ENCODE measurements at places on chromosomes 2 and 18.

- no peak for DNase-seq
Measured at GRCh38 chr2:196984903-196985302, 58.4 kb upstream of the PGAP1 start.

- DNase-seq = no peak
Measured at GRCh38 chr2:200585730-200586643, at the start of gene AOX1. Gene AOX1, plus strand, starts transcription at chr2:200586014. Its CDS starts 95 bp downstream, at chr2:200586109.

GRCh38 chr2:233112329-233112728, 52.2 kb downstream of the INPP5D start:
- no peak for DNase-seq

DNA sequence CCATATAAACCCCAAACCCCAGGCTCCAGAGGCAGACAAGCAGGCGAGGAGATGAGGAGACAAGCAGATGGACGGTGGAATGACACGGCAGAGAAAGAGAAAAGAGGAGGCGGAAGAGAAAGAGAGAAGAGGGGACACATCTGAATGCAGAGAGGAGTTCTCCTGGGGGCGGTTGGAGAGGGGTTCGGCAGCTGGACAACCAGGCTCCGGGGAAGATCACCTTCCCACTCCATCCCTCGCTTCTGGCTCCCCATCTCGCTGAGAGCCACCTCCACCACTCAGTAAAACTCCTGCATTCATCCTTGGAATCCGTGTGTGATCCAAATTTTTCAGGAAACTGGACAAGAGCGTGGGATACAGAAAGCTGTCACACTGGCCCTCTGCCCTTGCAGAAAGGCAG, 966.7 kb upstream of the NXPH2 start:
- no peak for DNase-seq

DNA sequence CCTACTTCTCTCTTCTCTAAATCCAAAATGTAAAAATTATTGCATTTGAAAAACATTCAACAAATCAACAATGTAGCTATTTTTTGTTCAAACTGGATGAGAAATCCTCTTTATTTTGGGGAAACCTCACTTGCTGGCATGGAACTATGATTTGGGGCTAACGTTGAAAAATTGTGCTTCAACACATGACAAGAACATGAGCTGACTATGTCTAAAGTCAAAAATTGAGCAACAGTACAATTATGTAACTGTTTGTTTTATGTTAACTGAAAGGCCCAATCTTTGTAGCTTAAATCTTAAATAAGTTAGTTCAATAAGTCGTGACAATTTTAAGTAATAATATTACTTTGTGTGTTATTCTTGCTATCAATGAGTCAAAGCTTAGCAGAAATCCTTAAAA, 67.3 kb downstream of the TMEFF2 start:
- DNase-seq = no peak

DNA sequence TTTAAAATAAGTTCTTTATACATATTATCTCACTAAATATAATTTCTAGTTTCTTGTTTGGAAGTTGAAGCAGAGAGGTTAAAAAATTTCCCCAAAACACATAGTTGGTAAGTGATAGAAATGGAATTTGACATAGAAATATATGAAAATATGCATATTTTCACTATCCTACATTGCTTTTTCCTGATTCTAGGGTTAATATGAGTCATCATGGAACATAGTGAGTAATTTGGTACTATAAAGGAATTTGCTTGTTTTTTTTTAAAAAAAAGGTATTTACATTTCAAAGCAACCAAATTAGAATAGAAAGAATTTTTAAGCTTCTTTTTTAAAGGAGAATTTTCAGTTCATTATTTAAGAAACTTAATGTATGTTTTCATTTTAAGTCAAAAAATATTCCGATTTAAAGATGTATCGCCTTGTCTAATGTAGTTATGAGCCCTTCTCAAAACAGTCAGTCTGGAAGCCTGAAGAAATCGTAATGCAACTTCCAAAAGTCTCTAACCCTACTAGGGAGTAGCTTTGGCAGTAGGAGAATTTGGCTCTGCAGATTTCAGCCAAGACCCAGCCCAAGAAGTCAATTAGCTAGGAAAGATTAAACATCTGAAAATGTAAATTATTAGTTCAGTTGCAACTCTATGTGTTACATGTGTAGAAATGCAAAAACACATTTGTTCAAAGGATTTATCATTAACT, 147.3 kb downstream of the RDH14 start:
- no peak for DNase-seq

All from stimulated activated CD4-positive, alpha-beta T cell treated with anti-CD3 and anti-CD28 coated beads, Interleukin-15, amount 100 ng/mL, for 48 hours (primary cell).